Right kidney (tissue), 9 donors: ENCODE measurements at places on chromosomes 11 and 22.

DNA sequence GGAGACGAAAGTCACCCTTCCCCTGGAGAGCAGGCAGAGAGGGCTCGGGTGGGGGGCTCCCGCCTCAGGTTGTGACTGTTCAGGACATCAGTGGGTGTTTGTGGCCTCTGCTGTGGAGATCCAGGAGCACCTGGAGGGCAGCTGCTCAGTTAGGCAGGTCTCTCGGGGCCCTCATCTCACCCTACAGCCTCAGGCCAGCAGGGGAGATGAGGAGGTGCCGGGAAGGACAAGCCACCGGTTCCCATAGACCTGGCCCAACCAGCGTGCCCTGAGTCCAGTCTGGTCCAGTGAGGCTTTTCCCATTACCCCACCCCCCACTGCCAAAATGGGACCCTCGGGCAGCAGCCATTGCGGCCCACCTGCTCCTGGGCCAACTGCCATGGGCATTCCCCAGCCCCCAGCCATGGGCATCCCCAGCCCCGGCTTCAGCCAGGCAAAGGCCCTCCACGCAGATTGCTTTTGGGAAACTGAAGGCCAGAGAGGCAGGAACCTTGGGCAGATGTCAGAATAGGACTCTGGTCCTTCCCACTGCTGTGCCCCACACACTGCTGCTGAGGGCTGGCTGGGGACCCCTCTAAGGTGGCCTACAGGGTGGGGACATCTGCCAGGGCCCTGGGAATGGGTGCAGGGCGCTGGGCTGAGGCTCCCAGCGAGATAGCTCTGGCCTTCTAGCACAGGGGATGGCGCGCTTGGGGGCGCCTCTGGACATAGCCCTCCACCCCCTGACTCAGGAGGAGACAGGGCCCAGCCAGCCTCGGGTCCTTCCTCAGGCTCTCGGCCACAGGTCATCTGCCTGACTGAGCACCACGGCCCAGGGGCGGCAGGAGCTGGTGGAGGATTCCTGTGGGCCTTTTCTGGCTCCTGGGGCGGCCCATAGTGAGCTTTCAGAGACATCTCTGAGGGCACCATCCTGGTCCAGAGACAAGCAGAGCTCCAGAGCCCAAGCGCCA is 4.8 kb downstream of the PIM3 start:
- peak; percentile 1 for DNase-seq

- DNase-seq, result no peak
Measured at GRCh38 chr22:47446821-47447810, 684.7 kb downstream of the TBC1D22A start.

DNA sequence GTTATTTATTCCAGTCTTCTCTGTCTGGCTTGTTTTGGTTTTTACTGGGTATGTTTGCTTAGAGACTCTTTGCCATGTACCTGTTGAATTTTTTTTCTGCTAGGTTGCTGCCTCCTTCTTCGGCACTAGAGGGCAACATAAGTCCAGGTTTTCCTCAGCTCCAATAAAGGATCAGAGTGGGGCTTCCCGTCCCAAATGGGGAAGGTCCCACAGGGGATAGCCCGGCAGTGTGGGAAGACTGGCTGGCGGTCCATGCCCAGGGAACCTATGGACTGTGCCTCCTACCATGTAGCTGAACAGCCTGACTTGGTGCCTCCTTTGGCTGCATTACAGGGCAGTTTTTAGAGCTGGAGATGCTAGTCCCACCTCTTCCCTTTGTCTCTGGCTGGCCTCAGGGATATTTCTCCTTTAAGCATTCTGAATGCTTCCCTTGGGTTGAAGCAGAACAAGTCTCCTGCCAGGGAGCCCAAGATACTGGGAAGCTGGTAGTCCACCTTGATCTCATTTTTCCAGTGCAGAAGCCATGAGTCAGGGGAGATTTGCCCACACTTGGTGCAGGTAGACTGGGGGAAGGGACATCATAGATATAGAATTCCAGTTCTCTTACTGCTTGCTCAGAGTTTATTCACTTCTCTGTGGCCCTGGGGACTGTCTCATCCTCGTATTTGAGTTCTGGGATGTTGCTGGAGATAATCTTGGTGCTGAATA is 60.2 kb downstream of the BRD1 start:
- no peak for DNase-seq

GRCh38 chr11:121895919-121896318 is 220.1 kb downstream of the BLID start:
- no peak for DNase-seq

DNA sequence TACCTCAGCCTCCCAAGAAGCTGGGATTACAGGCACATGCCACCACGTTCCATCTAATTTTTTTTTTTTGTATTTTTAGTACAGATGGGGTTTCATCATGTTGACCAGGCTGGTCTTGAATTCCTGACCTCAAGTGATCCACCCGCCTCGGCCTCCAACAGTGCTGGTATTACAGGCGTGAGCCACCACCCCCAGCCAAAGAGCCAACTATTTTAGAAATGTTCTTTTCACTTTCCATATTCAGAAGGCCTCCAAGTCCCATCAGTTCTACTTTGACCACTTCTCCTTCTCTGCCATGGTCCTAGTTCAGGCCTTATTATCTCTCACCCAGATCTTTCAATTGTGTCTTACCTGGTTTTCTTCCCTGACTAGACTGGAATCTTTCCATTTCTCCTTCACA is 48.2 kb downstream of the CCDC83 start:
- DNase-seq, result no peak

DNA sequence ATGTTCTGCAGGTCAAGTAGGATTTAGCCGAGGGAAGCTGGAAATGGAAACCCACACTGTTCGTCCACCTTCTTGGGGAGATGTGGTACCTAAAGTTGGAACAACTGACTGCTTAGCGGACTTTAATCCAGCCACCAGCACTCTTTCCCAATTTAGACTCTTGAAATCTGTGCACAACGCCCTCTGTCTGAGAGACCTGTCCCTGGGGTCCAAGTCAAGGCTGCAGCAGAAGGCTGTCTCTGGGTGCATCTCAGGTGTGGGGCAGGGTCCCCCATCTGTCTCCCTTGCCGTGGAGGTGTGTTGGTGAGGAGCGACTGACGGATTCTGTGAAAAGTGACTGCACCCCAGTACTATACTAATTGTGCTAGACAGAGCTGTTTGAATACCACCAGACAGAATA is 168.2 kb upstream of the CADM1 start:
- no peak for DNase-seq

DNA sequence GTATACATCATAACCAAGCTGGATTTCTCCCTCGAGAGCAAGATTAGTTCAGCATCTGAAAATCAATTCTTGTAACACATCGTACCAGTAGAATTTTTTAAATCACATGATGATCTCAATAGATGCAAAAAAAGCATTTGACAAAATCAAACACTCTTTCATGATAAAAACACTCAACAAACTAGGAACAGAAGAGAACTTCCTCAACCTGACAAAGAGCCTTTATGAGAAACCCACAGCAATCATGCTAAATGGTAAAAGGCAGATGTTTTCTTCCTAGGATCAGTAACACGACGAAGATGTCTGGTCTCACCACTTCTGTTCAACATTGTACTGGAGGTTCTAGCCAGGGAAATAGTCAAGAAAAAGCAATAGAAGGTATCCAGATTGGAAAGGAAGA is 34.1 kb upstream of the TMPRSS4 start:
- no peak for DNase-seq

- peak; percentile 93 for DNase-seq
Measured at GRCh38 chr11:32583459-32584271, at the start of gene EIF3M. Gene EIF3M, plus strand, starts transcription at chr11:32583831. Its CDS starts 57 bp downstream, at chr11:32583888.
